ENCODE measurements at places on chromosomes 12 and 14.

DNA sequence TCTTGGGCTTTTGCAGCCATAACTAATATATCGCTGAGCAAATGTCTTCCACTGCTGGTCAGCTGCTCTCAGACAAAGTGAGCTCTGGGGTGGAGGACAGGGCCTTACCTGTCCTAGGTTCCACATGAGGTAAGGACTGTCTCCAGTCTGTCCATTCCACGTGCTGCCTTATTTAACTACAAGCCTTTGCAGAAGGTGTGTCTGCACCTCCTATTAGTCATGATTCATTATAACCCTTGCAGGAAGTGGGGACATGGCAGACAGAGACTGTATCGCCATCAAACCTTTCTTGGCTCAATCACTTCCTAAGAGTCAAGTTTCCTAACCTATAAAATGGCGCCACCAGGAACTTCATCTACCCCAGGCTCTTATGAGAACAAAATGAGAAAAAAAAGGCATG, 46.9 kb downstream of the SLC25A47 start:
- DNase-seq, result no peak

DNA sequence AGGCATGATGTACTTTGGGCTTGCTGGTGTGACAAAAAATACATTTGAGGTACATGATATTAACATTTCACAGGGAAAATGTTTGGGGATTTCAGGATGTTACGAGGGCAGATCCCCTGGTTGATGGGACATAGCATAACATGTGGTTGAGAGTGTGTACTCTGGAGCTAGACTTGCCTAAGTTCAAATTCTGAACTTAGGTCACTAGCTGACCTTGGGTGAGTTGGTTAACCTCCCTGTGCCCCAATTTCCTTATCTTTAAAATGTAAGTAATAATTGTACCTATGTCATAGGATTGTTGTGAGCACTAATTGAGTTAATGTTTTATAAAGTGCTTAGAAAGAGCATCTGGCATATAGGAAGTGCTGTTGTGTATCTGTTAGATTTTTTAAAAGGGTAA, 64.7 kb upstream of the ATF1 start:
- no peak for DNase-seq

- no peak for DNase-seq
Measured at GRCh38 chr12:109785854-109786253, 47.3 kb downstream of the TRPV4 start.

- no peak for DNase-seq
Measured at GRCh38 chr12:5272018-5272785, 159.7 kb upstream of the NTF3 start.

DNA sequence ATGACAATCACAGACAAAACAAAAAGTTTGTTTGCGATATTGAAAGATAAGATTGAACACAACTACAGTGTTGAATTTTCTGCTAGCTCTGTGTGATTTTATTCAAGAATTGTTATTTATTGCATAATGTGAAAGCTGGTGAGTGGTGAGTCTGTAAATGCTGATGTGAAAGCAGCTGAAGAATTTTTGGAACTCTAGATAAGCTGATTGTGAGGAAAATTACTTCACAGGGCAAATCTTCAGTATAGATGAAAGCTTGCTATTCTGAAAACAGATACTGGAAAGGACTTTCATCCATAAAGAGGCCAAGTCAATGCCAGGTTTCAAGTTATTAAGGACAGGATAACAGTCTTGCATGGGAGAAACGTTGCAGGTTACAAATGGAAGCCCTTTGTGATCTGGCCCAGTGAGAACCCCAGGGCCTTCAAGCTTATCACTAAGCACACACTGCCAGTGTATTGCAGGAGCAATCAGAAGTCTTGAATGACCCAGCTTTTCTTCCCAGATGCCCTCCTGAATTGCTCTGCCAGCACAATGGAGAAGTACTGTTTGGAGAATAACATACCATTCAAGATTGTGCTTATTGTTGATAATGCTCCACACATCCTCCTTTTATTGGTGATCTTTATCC, 153.7 kb downstream of the PCNX1 start:
- no peak for DNase-seq

- no peak for DNase-seq
Measured at GRCh38 chr14:53003776-53004175, 52.9 kb upstream of the FERMT2 start.

- no peak for DNase-seq
Measured at GRCh38 chr12:130862161-130862560, 9.7 kb upstream of the RAN start.

GRCh38 chr14:91197631-91198030, 46.9 kb downstream of the GPR68 start:
- DNase-seq, result no peak

Measured in stimulated activated CD4-positive, alpha-beta T cell treated with anti-CD3 and anti-CD28 coated beads, Interleukin-4, amount 100 ng/mL, for 4 hours (primary cell).